BE2C (cell line): ENCODE measurements at places on chromosomes 2 and 18.

DNA sequence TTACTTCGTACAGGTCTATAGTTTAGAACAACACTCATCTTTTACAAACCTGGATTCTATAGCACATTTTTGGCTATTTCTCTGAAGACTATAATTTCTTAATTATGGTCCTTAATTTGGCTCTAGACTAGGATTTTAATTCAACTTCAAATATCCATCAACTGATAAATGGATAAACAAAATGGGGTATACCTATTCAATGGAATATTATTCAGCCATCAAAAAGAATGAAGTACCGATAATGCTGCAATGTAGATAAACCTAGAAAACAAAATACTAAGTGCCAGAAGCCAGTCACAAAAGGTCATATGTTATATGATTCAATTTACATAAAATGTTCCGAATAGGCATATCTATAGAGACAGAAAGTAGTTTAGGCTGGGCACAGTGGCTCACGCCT lies 15.2 kb upstream of the RIF1 start:
- no peak for DNase-seq

- no peak for DNase-seq
Measured at GRCh38 chr2:27901234-27901633, 10.7 kb downstream of the BABAM2 start.

DNA sequence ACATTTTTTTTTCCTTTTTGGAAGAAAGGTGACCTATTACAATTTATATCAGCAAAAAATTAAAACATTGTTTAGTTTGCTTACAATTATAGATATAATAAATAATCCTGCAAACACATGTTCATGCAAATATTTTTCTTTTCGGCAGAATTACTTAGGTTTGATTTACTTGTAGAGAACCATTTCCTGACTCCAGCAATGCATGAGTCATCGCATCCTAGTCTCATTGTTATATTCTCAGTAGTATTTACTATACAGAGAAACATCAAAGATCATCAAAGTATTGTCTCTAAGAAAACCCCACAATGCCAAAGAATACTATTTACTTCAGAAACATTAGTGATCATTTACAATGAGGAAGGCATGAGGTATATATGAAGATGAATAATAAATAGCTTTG lies 40.4 kb upstream of the MTIF2 start:
- no peak for DNase-seq

- no peak for DNase-seq
Measured at GRCh38 chr2:235501673-235502031, 7.8 kb downstream of the AGAP1 start.

- DNase-seq, result no peak
Measured at GRCh38 chr2:149192427-149192826, 138.0 kb upstream of the LYPD6 start.

GRCh38 chr2:5959836-5960820 lies 267.9 kb downstream of the SOX11 start:
- peak; percentile 32 for DNase-seq

DNA sequence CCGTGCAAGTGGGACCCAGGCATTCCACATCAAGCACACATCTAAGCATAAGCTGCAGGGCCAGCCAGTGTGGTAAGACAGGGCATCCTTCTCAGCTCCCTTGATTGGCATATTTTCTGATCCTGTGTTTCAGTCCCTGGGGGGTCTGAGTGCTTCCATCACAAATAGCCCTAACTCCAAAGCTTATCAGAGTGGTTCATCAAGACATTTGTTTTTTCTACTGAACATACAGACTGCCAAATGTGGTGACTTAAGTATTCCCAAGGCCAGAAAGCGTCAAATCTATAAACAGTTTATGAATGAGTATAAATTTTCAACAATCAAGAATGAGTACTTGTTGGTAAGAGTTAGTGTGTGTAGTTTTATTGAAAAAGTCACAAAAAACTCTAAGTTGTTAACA lies 18.8 kb downstream of the SPRED2 start:
- DNase-seq, result no peak

DNA sequence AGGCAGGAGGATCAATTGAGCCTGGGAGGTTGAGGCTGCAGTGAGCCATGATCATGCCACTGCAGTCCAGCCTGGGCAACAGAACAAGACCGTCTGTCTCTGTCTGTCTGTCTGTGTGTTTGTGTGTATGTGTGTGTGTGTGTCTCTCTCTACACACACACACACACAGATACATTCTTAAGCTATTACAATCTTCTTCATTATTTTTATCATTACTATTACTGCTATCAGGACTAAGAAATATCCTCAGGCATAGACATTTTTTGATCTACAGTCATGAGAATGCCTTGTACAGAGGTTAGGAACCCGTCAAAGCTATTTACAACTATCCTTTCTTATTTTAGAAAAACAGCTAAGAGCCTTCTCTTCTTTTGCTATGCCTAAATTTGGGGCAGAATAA lies 207.4 kb downstream of the NEDD4L start:
- DNase-seq, result no peak

- DNase-seq, result no peak
Measured at GRCh38 chr2:102206666-102207341, 20.0 kb downstream of the IL1RL2 start.

DNA sequence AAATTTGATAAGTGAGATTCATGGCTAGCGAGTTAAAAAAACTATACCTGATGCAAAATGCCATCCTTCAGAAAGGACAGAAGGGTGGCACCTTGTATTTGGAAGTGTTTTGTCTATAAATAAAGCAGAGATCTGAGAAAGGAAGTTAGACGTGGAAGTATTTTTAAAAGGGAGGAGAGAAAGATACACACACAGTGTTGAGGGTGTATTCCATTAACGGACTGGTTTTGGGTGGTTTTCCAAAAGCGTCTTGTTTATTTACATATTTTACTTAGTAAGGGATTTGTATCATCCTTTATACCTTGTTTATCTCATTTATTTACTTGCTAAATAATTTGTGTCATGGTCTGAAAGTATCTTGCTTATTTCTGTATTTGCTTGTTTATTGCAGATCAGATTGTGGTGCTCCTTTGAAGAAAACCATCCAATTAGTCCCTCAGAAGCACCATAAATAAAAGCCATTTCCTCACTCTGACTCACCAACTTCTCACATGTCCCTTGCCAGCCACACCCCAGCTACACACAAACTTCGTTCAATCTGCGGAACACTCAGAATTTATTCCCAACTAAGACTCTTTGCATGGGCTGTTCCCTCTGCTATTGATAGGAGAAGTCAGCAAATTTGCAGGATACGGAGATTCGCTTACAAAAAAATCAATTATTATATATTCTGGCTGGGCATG lies 90.8 kb downstream of the FAM124B start:
- no peak for DNase-seq

DNA sequence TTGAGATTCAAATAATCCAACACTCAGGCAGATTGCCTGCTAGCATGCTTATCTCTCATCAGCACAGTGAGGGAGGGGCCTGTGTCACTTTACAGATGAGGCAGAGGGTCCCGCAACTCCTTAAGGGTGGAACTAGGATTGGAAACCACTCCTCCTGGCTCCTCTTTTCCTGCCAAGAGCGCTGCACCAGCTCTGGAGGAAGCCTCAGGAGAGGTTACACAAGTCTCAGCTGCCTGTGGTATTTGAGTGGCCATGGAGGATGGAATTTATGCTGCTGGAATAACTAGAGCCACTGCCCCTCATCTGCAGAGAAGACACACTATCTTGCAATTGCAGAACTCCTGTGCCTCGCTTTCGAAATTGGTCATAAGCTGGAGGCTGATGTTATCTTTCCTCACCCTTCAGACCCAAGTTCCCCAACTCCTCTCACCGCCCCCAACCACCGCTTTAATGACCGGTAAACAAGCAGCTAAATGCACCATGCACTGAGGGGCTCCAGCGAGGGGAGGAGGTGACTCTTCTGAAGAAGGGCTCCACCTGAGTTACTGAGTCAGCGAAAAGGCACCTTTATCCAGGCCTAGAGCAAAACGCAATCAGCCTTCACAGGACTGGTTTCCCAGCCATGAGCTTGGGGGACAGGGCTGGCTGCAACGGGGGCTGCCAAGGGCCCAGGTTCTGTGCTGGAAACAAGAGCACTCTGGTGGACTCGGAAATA lies 245.8 kb downstream of the SOX11 start:
- no peak for DNase-seq

GRCh38 chr18:3368193-3368592 lies 81.8 kb upstream of the TGIF1 start:
- no peak for DNase-seq

DNA sequence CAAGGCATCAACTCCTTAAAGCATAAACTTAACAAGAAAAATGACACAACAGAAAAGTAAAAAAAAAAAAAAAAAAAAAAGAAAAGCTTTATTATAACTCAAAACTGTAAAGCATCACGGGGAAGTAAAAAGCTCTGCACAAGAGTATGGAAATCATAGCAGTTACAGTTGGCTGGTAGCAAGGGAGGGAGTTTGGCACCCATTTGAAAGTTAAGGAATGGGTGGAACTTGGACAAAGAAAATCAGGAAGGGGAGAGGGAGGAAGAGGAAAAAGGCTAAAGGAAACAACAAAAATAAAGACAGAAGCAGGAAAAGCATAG lies 8.6 kb downstream of the KLF7 start:
- no peak for DNase-seq

- no peak for DNase-seq
Measured at GRCh38 chr18:71136487-71136886, 847.6 kb downstream of the SOCS6 start.

DNA sequence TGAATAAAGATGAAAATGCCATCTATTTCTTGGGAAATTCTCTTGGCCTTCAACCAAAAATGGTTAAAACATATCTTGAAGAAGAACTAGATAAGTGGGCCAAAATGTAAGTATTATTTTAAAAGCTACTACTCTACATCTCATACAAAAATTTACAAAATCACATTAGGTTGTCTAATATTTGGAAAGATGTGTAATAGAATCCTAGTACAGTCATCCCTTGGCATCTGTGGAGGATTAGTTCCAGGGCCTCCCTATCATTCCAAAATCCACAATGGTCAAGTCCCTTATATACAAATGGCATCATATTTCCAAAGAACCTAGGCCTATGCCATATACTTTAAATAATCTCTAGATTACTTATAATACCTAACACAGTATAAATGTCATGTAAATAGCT lies 41.2 kb downstream of the KYNU start:
- DNase-seq, result no peak

DNA sequence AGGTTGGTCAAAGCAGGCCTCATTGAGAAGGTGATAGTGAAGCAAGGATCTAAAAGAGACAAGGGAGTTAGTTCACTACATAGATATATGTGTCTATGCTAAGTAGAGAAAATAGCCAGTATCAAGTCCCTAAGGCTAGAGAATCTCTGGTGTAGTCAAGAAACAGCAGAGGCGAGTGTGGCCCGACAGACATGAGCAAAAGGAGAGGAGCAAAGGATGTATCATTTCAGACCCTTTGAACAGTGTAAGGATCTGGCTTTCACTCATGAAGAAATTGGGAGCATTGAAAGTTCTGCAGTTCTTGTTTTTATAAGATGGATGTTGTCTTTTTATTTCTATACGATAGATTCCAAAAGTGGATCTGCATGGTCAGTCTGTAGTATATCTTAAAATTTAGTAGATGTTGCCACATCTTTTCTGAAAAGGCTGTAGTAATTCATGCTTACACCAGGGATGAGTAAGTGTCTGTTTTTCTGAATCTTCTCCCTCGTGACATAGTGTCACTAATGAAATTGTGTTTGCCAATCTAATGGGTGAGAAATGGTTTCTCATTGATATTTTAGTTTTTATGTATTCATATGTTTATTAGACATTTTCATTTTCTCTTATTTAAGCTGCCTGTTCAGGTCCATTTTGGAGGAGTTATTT lies 18.8 kb downstream of the SP100 start:
- DNase-seq, result no peak

- no peak for DNase-seq
Measured at GRCh38 chr18:80132180-80132812, 23.2 kb downstream of the ADNP2 start.

DNA sequence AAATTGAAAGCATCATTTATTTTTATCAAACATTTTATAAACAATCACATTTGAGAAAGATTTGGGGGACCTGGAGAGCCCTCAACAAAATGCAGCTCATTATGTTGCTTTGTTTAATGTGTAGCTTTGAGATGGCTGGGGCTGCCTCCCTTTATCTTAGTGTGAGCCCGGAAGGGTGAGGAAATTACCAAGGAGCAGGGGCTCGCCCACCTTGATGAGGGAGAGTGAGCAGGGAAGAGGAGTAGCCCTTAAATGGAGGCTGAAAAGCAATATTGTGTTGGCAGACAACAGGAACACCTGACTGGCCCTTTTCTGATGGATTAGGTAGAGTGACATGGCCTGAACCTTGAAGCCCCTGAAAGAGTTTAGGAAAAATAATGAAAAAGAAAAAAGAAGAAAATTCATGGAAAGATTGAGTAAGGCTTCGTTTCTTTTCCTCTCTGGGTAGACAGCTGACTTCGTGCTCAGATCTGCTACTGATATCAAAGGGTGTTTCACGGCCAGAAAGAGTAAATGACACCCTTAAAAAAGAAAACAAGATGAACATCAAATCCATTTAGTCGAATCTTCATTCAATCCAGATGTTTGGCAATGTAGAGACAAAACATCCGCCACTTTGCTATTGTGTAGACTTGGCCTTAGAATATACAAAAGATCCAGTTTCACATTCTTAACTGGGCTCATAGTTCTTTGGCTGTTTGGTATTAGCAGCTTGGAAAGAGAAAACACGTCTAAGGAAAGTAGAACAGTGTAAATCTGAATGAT lies 206.5 kb upstream of the TCF4 start:
- DNase-seq, result no peak

DNA sequence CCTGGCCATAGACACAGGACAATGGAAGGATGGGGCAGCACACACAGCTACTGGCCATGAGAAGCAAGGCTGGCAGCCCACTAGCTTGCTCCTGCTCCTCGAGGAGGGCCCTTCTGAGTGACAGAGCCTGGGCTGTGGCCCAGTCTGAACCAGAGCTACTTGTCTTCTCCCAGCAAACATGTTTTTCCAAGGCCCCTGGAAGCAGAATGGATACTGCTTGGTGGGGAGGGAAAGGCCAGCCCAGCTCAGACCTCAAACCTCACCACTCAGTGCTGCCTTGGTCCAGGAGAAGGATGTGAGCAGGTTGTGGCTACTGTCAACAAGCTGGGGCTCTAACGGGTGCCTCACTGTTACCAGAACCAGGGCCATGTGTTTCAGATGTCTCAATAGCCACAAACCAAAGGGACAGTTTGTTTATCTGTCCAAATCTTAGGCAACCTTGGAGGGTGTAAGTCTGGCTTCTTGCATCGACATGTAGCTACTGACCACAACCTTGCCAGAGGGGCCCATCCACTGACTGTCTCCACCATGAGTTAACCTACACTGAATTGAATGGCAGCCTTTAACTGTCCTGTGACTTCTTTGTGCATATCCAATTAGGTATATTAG lies 98.6 kb downstream of the TGFA start:
- DNase-seq, result no peak

DNA sequence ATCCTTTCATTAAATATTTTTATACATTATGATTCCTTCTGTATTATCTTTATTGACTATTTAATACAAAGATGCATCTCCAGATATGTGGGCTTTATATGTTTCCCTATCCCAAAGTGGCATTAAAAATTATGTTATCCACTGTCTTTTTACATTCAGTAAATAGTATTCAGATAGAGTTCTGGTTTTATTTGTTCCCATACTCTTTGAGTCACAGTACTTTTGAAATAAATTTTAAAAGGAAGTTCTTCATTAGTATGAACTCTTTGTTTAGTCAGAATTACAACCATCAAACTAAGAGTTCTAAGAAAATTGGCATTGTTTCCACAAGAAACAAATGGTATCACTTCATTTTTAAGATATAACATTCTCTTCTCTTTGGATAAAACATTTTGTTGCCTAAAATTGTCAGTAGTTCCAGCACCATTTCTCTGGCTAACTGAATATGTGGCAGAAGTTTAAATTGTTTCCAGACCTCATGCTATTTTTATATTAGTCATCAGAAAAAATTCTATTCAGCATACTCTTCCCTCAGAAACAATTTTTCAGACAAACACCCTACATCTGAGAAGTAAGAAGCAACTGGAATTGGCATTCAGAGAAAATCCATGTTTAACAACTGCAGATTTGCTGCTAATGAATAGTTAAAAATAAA lies 88.5 kb upstream of the COL5A2 start:
- DNase-seq, result no peak
